NT2/D1 (cell line): ENCODE measurements at places on chromosomes 11 and 22.

GRCh38 chr11:35253237-35253636, 114.3 kb downstream of the CD44 start:
- DNase-seq = no peak

DNA sequence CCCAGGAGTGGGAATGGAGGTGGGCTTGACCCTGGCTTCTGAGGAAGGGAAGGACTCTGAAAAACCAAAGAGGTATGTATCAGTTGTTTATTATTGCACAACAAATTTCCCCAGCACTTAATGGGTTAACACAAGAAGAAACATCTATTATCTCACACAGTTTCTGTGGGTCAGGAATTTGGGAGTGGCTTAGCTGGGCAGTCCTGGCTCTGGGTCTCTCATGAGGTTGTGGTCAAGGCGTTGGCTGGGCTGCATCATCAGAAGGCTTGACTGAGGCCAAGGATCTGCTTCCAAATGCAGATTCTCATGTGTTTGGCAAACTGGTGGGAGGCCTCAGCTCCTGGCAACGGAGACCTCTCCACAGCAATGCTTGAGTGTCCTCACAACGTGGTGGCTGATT, 17.5 kb upstream of the SMIM38 start:
- DNase-seq = no peak

DNA sequence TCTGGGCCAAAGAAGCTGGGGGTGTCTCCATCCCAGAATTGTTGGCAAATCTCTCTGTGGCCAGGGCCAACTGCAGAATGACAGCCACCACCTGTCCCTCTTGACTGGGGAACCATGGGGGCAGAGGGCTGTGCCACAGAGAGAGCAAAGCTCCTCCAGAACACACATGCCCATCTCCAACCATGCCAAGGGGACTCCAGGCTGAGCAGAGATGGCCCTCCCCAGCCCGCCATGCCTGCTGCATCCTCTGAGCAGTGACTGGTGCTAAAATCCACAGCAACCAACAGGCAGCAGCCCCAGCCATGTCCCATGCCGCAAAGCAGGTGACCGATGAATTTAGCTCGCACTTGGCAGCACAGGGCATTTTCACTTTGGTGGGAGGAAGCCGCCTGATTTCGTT, 45.0 kb downstream of the LARGE1 start:
- no peak for DNase-seq

DNA sequence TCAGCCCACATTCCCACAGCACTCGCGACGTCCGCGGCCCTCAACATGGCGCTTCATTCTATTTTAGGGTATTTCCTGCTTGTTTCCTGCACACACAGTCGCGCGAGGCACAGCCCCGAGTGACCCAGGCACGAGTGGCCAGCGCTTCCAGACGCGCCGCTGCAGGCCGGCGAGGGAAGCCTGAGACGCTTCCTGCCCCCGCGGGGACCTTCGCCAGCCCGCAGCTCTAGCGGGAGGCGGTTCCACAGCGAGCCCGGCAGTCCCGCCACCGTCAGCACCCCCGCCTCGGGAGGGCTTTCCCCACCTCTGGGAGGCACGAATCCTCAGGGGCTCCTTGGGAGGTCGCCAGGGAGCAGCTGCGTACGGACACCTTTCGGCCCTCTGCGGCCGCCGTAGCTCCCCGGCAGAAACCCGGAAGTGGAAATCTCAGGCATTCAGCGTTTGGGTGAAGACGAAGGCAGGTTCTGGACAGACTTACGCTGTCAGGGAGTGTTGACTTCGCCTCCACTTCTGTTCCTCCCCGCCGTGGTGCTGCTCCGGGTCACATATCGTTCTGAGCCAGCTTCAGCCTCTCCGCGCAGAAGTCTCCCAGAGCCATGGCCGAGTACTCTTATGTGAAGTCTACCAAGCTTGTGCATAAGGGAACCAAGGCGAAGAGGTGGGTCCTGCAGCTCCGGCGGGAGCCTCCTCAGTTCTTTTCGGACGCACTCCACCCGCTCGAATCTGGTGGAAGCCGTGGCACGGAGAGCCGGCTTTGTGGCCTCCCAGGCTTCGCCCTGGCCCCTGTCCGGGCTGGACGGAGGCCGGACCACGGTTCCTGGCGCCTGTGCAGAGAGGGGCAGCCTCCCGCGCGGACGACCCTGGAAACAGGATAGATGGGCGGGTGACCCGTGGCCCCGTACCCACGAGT, 2925.9 kb upstream of the OR11H1 start:
- peak; percentile 66 for DNase-seq

DNA sequence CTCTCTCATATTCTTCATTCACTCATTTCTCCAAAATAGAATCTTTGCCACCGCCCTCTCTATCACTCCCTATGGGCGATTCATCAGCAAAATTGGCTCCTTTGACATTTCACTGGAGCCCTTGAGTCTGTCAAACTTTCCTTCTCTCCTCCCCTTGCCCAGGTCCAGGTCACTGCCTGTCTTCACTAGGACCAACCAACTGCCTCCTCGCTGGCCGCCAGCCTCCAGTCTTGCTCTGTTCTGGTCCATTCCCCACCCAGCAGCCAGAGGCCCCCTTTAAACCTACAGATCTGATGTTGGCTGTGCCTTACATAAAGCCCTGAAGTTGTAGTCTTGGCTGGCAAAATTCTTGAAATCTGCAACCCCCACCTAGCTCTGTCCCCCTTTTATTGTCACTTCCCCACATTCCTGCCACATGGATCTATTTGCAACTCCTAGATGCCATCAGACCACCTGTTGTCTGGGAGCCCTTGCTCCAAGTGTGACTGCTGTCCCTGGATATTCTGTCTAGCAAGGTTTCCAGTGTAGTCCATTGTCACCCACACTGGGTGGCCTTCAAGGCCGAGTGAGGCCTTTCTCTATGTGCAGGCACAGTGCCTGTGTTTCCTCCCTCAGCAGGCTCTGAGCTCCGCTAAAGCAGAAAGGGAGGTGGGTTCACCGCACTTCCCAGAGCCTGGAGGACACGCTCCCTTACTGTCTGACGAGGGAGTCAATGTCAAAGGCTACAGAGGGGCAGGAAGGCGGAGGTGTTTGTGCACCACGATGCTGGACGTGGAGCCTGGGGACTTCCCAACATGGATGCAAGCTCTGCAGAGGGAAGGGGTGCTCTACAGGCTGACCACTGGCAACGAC, 25.5 kb downstream of the MYEOV start:
- DNase-seq = no peak

DNA sequence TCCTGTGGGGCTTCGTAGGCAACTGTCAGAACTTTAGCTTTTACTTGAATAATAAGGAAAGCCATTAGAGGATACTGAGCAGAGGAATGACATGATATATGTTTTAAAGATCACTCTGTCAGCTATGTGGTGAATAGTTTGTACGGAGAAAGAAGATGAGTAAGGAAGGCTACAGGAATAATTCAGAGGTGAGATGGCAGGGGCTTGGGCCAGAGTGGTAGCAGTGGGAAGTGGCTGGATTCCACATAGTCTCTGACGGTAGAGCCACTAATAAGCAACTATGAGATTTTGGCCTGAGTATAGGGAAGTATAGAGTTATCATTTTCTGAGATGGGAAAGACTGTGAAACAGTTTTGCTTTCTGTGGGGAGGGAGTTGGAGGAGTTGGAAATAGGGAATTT, 93.9 kb upstream of the MTMR2 start:
- DNase-seq = no peak

GRCh38 chr22:30143265-30143664, 63.0 kb downstream of the HORMAD2 start:
- DNase-seq = no peak

- no peak for DNase-seq
Measured at GRCh38 chr22:16925407-16925966, 82.5 kb downstream of the GAB4 start.

- DNase-seq = peak; percentile 11
Measured at GRCh38 chr22:47213571-47214230, 451.3 kb downstream of the TBC1D22A start.

DNA sequence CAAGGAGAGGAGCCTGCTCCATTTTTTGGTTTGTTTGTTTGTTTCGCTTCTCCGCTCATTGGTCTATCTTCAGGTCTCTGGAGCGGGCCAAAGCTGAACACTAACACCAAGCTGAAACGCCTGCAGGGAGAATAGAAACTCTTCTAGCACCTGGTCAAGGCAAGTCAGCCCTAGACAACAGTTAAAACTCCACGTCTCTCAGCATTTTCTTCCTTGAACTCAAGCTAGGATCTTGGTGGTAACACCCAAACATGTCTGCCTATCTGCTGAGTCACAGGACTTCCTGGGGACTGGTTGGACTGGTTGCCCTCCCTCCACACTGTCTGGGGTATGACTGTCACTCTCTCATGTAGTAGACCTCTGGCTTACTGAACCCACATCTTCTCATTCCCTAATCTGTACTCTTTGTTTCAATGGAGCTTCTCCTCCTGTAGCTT, 23.9 kb upstream of the RBFOX2 start:
- DNase-seq = no peak

- no peak for DNase-seq
Measured at GRCh38 chr11:73787051-73787642, 527 bp upstream of the MRPL48 start.

GRCh38 chr11:58059007-58059350, 28.2 kb downstream of the OR6Q1 start:
- peak; percentile 63 for DNase-seq

- no peak for DNase-seq
Measured at GRCh38 chr22:40044870-40045834, 50.4 kb downstream of the FAM83F start.

DNA sequence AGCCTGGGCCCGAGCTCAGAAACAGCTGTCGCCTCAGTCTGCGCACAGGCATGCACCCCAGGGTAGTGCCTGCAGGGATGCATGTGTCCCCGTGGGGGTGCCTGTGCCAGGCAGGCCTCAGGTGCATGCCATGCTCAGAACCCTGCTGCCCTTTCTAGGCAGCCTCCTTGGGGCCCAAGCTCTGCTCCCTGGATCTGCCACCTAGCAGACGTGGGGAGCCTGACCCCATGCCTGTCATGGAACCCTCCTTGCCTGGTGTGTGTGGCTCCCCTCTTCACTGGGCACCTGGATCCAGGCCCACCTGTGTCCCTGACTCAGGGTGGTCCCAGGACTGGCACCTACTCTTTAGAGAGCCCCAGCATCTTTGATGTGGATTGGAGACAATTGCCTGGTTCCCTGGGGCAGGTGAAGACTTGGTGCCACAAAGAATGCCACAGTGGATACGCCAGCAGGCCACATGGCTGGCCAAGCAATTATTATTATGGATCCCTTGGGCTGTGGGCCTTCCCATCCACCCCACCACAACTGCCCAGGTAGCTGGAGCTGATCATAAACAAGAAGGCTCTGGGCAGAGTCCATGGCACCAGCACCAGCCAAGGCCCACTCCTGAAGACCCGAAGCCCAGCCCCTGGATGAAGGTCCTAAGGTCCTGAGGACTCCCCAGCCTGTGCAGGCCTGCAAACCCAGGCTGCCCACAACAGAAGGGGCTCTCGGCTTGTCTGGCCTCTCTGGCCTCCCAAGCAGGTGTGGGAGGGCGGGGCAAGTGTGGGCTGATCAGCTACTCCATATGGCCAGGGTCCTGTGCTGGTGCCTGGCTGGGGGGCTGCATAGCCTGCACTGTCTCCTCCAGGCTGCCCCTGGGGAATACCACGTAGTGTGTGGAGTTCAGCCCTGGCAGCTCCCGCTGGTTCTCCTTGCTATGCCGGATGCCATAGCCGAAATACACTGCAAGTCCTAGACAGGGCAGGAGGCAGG, 3.8 kb downstream of the SLC7A4 start:
- DNase-seq = no peak

- no peak for DNase-seq
Measured at GRCh38 chr22:46108564-46109473, 41.5 kb upstream of the PPARA start.

DNA sequence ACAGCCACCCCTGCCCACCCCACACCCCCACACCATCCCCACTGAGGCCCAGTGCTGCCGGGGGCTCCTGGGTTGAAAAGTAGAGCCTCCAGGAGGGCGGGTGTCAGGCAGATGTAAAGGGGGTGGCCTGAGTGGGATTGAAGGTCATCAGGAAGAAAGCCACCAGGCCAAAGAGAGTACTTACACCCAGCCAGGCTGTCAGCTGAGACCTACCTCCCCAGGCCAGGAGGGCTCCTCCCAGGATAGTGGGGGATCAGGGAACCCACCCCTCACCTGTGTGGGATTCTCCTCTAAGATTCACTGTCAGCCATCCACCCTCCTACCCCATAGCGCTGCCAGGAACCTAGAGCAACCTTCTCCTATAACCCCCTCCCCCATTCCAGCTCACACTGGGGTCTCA, 17.2 kb upstream of the FCHSD2 start:
- no peak for DNase-seq

DNA sequence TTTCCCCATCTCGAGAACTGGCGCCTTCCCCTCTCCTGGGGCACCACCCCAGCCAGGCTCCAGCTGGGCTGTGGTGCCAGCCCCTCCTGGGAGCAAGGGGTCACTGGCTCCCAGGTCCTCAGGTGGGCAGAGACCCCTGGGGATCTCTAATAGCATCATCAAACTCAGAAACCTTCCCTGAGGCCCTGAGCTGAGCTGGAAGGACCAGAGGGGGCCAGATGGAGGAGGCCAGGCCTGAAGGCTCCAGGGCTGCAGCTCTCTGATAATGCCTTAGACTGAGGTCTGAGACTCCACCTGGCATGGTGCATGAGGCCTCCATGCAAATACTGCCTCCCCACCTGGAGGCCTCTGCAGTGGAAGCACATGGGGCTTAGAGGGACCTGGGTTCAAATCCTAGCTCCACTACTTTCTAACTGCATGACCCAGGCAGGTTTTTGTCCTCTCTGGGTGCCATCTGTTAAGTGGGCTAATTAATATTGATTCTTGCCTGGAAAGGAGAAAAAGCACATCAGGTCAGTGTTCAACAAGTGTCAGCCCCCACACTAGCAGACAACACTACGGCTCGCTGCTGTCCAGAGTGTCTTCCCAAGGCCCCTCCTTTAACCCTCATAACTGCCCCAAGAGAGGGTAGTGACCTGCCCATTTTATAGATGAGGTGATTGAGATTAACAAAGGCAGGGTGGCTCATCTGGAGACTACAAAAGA, 1.5 kb downstream of the MAPK8IP1 start:
- no peak for DNase-seq

GRCh38 chr11:1832211-1832919, 2.4 kb upstream of the SYT8 start:
- DNase-seq = peak; percentile 20

- no peak for DNase-seq
Measured at GRCh38 chr11:57903441-57904123, 120.1 kb upstream of the OR9Q1 start.

GRCh38 chr11:22828373-22828772, 1.2 kb downstream of the SVIP start:
- DNase-seq = no peak

DNA sequence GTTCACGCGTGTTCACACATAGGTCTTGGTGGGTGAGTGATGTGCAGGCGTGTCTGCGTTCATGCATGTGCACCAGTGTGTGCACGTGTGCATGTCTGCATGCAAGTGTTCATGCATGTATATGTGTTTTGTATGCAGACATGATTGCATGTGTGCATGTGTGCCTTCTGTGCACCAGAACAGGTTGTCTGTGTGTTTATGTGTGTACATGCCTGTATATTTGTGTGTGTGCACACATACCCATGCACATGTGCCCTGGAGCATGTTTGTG, 4.9 kb downstream of the ZDHHC8 start:
- DNase-seq = no peak
